ENCODE measurements at places on chromosomes 16 and 17.

DNA sequence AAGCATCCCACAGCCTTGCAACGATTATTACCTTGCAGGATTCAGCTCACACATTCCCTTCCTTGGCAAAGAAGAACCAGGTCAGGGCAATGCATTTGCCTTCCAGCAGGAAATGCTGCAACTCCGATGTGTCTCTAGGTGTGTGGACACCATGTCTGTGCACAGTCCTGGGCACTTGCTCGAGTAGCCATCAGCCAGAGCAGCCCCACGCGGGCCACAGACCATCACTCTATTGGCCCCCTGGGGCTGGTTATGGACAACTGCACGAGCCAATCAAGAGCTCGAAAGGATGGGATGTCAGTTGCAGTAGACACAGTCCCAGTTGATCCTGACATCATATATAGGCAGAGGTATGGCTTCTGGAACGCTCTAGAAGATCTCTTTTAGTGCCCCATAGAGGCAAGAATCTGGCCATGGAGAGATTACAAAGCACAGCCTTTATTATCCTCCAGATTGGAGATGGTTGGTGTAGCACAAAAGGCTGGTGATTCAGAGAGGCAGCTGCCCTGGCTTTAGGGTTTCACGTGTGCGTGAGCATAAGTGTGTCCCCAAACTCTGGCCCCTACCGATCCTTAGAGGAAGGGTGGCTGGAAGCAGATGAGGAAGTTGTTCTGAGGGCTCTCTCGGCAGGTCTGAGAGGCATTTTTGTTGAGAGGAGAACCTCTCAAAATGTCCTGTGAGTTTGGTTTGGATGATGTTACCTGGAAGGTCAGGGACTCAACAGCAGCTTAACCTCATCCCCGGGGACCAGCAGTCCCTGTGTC, 403.8 kb downstream of the SEC14L1 start:
- DNase-seq, result no peak

GRCh38 chr17:77345260-77345910, 204.6 kb downstream of the SEC14L1 start:
- DNase-seq, result no peak

GRCh38 chr16:60230666-60231065, 1496.5 kb upstream of the GOT2 start:
- no peak for DNase-seq

GRCh38 chr17:36608794-36609497, 7.6 kb downstream of the MRM1 start:
- no peak for DNase-seq

GRCh38 chr16:85583491-85584181, 29.5 kb upstream of the GSE1 start:
- DNase-seq, result no peak

DNA sequence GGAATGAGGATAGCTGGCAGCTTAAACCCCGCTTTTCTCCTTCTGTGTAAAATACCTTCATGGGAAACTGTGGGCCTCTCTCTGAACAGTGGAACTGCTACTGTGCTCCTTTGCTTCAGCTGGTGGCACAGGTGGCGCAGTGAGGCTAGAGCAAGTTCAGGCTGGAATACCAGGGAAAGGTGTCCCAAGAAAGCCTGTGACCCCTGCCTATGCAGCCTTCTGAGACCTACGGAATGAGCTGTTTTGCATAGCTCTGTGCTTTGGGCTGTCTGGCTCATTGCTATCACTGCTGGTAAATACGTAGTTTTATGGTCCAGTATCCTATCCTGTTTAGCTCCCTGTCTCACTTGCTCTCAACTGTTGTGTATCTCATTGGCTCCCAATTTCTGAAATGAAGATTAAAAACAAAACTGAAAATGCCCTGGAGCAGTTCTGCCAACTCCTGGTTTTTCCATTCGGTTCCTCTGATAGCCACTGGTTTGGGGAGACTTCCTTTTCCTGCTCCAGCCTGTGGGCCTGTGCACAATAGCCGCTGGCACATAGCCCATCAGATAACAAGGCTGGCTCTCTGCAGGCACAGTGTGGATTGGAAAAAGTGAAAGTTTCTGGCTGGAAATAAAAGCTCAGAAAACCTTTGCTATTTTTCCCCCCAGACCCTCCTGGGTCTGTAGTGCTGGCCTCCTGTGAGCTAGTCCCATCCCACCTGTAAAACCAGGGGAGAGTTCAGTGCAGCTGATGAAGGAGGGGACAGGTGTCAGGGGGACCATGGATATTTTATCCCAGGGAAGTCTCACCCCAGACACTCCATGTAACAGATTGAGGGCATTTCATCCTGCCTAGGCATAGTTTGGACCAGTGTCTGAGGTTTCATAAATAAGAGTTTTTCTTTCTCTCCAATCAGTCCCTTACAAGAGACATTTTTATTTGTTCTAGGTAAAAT, 24.0 kb downstream of the LIMD2 start:
- no peak for DNase-seq

DNA sequence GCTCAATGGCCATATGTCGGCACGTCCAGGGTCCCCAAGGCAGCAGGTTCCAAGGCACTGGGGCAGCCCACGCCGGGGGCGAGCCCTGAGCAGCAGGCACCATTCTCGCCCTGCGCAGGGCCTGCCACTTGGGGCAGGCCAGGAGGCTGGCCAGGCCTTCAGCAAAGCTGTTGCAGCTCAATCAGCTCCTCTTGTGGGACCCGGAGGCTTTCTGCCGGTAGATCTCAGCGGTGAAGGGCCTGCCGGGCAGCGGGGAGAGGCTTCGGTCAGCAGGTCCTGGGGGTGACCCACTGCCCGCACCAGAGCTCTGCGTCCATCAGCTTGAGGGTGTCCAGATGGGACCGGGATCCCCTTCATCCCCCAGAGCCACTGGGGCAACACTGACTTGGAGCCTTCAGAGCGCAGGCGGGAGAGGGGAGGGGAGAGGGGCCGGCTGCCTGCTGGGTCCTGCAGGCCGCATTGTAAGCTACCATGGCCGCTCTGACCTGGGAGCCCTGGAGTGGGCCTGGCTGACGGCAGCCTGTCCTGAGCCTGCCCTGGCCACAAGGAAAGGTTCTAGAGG, 9.5 kb upstream of the RASD1 start:
- DNase-seq, result no peak

GRCh38 chr16:55250701-55251100, 73.3 kb upstream of the IRX6 start:
- DNase-seq, result no peak

DNA sequence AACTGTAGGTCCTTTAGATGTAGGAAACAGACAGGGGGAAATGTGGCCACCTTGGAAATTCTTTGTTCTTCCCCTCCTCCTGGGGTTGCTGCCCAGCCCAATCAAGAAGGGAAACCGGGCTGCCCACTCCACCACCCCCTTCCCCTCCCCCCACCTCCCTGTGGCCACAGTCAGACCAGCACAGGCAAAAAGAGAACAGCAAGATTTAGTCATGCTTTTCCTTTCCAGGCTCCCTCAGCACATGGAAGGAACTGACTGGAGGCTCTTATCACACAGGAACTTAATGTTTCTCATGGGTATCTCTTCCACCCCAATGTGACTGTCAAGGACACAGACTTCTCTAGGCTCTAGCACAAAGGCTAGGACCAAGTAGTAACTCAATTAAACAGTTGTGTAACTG, 3.0 kb upstream of the CCL1 start:
- no peak for DNase-seq

- DNase-seq, result no peak
Measured at GRCh38 chr17:60442271-60443173, 20.2 kb downstream of the CHCT1 start.

DNA sequence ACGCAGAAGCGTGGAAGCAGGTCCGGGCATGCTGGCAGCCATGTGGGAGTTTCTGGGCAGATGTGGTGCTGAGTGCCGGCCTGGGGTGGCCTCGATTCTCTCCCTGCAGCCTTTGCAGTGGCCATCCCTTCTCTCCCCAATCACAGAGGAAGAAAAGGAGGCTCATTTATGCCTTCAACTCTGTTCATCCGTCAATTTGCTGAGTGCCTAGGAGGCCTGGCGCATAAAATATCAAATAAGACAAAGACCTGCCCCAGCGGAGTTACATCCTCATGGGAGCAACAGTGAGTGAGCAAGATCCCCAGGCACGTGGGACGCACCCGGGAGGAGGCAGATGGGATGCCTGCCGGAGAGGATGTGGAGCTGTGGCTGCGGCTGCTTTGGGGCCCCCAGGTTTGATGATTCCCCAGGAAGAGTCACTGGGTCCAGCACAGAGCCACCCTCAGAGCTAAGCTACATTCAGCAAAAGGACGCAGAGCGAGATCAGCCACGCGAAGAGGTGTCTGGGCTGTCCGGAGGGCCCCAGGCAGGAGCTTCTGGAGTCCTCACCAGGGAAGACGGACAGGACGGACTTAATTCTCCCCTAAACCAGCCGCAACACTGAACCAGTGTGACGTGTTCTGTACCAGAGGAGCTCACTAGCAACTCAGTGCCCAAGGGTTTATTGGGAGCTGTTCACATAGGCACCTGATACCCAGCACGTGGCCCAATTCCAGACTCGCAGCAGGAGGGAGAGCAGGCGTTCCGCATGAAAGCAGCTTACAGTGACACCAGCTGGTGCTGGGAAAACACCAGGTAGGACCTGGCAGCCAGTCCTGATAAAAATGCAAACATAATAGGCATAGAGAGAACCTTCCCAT, 11.3 kb downstream of the CA5A start:
- no peak for DNase-seq

DNA sequence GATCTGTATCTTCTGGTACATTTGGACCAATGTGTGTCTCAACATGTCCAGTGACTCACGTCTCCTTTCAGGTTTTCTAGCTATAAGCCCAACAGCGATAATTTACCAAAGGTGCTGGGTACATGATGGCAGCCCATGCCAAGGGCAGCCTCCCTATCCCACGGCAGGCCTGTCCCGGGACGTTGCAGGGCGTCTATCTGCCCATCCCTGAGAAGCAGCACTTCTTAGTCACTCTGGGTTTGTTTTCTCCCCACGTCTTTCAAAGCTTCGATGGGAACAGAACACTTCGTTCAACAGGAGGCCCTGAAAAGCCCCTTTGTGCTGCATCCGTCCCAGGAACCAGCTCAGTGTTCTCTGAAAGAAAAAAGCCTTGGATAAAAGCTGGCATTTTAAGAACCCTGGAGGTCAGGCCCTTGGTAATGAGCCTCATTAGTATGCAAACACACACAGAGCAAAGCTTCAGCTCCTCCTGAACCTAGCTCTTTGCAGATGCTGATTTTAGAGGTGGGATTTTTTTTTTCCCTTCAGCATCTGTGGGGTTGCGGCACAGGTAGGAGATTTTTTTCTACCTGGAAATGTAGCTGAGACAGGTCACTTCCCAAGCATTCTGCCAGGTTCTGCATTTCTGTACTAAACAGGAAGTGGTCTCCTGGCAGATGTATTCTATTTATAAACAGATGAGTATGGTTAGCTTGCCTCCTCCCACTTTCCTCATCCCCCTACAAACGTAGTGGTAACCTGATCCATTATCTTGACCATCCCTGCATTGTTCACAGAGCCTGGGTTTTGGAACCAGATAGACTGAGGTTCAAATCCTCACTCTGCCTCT, 17.5 kb upstream of the MT4 start:
- DNase-seq, result no peak

DNA sequence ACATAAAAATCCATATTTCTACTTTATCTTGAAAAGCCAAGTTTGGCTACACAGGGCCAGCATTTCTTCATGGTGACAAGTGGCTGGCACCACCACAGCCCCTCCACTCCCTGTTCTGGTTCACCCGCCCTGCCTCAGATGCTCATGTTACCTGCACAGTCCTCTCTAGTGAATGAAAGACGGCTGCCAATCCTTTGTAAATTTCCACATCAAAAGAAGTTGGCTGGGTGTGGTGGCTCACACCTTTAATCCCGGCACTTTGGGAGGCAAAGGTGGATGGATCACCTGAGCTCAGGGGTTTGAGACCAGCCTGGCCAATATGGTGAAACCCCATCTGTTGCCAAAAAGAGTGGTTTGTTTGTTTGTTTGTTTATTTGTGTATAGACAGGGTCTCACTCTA, 19.9 kb upstream of the CORO1A start:
- no peak for DNase-seq

DNA sequence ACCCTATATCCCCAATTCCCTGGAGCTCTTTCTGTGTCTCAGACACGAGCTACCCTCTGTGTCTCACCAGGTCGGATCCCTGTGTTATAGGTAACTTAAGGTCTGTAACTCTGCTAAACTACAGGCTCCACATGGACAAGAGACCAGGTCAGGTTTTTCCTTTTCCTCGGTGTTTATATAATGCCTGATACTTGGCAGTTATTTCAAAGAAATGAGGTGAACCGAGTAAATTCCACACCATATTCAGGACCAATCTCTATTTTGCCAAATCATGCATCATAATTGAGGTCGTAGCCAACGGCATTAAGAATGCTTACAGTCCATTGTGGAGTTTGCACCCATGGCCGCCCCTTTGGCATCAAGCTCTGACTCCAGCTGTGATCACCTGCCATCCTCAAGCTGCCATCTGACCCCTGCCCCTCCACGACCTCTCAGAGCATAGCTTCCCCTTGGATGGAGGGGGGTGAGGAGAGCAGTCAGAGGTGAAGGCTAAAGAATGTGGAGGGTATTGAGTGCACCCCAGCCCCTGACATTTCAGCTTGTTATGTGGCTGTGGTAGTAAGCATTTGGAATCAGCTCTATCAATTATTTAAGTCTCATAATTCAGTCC, 434.7 kb upstream of the RBFOX1 start:
- DNase-seq, result no peak

- no peak for DNase-seq
Measured at GRCh38 chr17:34055606-34056005, 199.5 kb upstream of the CCL2 start.

GRCh38 chr16:77738706-77739558, 16.6 kb downstream of the NUDT7 start:
- DNase-seq, result no peak

- DNase-seq, result no peak
Measured at GRCh38 chr17:63609816-63610573, 9.3 kb downstream of the TACO1 start.

- DNase-seq, result no peak
Measured at GRCh38 chr17:43888548-43888947, 18.8 kb downstream of the MPP2 start.

DNA sequence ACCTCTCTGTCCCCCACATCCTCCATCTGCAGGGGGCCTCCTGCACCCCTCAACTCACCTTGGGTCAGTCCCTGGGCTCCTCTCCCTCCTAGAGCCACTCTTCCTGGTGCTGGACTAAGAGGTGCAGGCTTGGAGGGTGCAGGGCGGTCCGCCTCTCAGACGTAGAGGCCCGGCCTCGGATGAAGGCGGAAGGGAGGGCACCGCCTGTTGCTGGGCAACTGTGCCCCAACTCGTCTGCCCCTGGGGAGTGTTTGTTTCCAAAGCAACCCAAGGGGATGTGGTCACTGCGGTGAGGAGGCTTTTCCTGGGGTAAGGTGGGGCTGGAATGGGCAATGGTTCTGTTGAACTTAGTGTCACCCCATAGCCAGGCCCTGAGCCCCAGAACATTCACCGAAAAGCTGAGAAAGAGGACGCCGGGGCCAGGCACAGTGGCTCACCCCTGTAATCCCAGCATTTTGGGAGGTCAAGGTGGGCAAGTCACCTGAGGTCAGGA, at the start of gene C16orf54:
C16orf54 (minus strand) TSS at position 138 of the 493 bp plus-strand sequence. CDS start 1,039 bp downstream, outside the sequence.
- peak; percentile 62 for DNase-seq

Measured in activated naive CD4-positive, alpha-beta T cell treated with anti-CD3 and anti-CD28 coated beads, Interleukin-2, amount 50 U/mL, for 16 hours (primary cell).